ENCODE measurements at places on chromosomes 4 and X.

DNA sequence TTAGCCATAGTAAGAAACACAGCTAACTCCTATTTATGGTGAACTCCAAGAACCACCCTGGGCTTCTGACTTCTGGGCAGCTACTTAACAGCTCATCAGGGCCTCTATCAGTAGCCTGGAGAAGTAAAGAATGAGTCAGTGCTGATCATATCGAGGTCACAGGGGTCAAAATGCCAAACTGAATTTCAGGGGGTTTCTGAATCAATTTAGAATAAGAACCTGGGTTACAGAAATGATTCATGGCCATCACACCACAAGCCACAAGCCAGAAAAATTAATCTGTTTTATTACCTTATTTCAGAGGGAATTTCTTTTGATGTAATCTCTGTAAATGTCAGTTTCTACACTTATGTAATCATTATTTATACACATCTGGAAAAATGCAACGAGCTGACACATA is 64.4 kb downstream of the CHST7 start:
- no peak overlapping the region for H3K4me3 ChIP-seq
- no peak overlapping the region for H3K27ac ChIP-seq
- no peaks in the 10 kb centered on the region for H3K36me3 ChIP-seq
- DNase-seq = no peak

DNA sequence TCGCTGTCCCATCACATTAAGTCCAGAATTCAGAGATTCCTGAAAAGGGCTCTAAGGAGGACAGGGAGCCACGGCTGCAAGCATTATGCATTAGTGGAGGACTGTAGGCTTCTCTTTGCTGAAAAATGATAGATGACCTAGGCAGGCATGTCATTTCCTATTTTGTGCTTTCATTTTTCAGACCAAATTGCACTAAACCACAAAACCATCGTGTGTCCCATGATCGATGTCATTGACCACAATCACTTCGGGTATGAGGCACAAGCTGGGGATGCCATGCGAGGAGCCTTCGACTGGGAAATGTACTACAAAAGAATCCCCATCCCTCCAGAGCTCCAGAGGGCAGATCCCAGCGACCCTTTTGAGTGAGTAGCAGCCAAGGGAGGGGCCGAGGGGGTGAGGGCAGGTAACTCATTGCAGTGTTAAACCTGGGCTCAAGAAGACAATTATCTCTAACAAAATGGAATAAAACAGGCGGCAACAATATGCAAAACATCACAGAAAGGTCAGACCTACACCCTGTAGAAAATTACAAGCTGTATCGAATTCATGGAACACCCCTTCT is 355.2 kb upstream of the GALNT7 start:
- no peak overlapping the region for H3K4me3 ChIP-seq
- no peaks in the 10 kb centered on the region for H3K4me1 ChIP-seq
- H3K36me3 ChIP-seq = no peaks in the 10 kb centered on the region
- H3K27me3 ChIP-seq = no peaks in the 10 kb centered on the region

- DNase-seq = no peak
- no peaks in the 10 kb centered on the region for H3K27me3 ChIP-seq
- no peak overlapping the region for H3K4me3 ChIP-seq
- no peak overlapping the region for H3K27ac ChIP-seq
Observed at GRCh38 chrX:120999413-120999812, 13.9 kb upstream of the CT47A1 start.

DNA sequence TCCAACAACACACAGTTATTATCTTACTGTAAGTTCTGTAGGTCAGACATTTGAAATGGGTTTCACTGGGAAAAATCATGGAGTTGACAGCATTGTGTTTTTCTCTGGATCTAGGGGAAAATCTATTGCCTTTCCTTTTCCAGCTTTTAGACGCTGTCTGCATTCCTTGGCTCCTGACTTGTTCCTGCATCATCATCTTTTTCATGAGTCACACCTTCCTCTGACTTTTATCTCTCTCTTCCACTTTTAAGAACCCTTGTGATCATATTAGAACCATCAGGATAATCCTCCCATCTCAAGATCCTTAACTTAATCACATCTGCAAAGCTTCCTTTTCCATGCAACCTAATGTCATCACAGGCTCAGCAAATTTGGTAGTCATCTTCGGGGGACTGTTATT is 1454.8 kb downstream of the RPA4 start:
- no peaks in the 10 kb centered on the region for H3K4me1 ChIP-seq
- H3K36me3 ChIP-seq = no peaks in the 10 kb centered on the region
- H3K4me3 ChIP-seq = no peak overlapping the region
- DNase-seq = no peak
